ENCODE measurements at places on chromosomes 4 and X.

GRCh38 chr4:99664716-99665115 is 7.1 kb upstream of the C4orf54 start:
- no peak overlapping the region for H3K27ac ChIP-seq
- no peaks in the 10 kb centered on the region for H3K27me3 ChIP-seq
- no peak for DNase-seq

DNA sequence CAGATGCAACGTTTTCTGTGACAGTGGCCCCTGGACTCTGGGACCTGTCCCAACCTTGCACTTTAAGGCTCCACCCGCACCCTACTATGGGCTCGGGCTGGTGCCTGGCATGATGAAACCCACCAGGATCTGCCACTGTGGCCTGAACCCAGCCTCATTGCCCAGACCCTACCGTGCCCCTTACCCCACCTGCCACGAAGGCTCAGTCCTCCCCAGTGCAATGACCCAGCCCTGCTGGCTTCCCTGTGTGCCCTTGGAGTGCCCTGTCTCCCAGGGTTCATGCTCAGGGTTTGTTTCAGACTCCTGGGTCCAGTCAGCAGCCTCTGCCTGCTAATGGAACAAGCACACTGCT is 3.1 kb downstream of the UVSSA start:
- no peak for DNase-seq
- no peaks in the 10 kb centered on the region for H3K27me3 ChIP-seq
- no peak overlapping the region for H3K4me3 ChIP-seq

- no peaks in the 10 kb centered on the region for H3K4me1 ChIP-seq
- peak overlapping the region; percentile 85 for H3K27ac ChIP-seq
- H3K4me3 ChIP-seq = no peak overlapping the region
- no peaks in the 10 kb centered on the region for H3K27me3 ChIP-seq
- H3K36me3 ChIP-seq = no peaks in the 10 kb centered on the region
Measured at GRCh38 chr4:137543198-137543597, 10.9 kb upstream of the PCDH18 start.

GRCh38 chrX:95703696-95704095 is 980.9 kb upstream of the DIAPH2 start:
- H3K27ac ChIP-seq = no peak overlapping the region
- no peak for DNase-seq
- no peaks in the 10 kb centered on the region for H3K27me3 ChIP-seq
- no peaks in the 10 kb centered on the region for H3K4me1 ChIP-seq

- H3K4me1 ChIP-seq = no peaks in the 10 kb centered on the region
- no peak for DNase-seq
- no peak overlapping the region for H3K27ac ChIP-seq
- no peak overlapping the region for H3K4me3 ChIP-seq
- H3K36me3 ChIP-seq = no peaks in the 10 kb centered on the region
- no peaks in the 10 kb centered on the region for H3K27me3 ChIP-seq
Measured at GRCh38 chr4:149062997-149063396, 620.8 kb upstream of the NR3C2 start.

- no peak overlapping the region for H3K27ac ChIP-seq
- H3K4me3 ChIP-seq = no peak overlapping the region
- DNase-seq = no peak
- H3K36me3 ChIP-seq = no peaks in the 10 kb centered on the region
- no peaks in the 10 kb centered on the region for H3K27me3 ChIP-seq
Measured at GRCh38 chrX:71458866-71459265, 74.0 kb upstream of the OGT start.

GRCh38 chr4:180058691-180059215 is 2184.4 kb upstream of the TENM3 start:
- H3K27me3 ChIP-seq = no peaks in the 10 kb centered on the region
- no peak overlapping the region for H3K27ac ChIP-seq
- H3K4me3 ChIP-seq = peak overlapping the region; percentile 14
- DNase-seq = no peak

- no peaks in the 10 kb centered on the region for H3K36me3 ChIP-seq
- H3K4me3 ChIP-seq = no peak overlapping the region
- no peaks in the 10 kb centered on the region for H3K27me3 ChIP-seq
- no peak for DNase-seq
- no peak overlapping the region for H3K27ac ChIP-seq
Measured at GRCh38 chrX:30570505-30570904, 7.1 kb downstream of the TASL start.

GRCh38 chr4:2458546-2459491 is 10.1 kb upstream of the RNF4 start:
- no peaks in the 10 kb centered on the region for H3K36me3 ChIP-seq
- H3K27ac ChIP-seq = no peak overlapping the region
- H3K27me3 ChIP-seq = no peaks in the 10 kb centered on the region
- no peak for DNase-seq

GRCh38 chrX:44305921-44306320 is 37.6 kb downstream of the EFHC2 start:
- H3K36me3 ChIP-seq = no peaks in the 10 kb centered on the region
- no peaks in the 10 kb centered on the region for H3K27me3 ChIP-seq
- no peaks in the 10 kb centered on the region for H3K4me1 ChIP-seq

DNA sequence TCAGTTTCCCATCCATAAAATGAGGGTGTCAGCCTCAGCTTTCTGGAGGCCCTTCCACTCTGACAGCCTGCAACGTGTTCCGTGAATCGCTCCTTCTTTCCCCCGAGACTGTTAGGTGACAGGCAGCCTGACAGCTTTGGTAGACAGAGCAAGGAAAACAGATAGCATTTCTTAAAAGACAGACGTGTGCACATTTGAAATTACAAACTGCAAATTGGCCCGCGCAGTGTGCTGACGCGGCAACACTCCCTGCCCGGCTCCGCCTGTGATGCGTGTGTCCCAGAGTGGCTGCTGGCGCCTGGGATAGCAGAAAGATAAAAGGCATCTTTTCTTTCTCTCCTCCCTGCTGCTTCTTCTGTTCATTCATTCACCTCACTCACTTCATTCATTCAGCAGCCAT is 245.3 kb downstream of the AFAP1 start:
- no peak for DNase-seq
- H3K36me3 ChIP-seq = no peaks in the 10 kb centered on the region
- H3K27me3 ChIP-seq = no peaks in the 10 kb centered on the region
- no peaks in the 10 kb centered on the region for H3K4me1 ChIP-seq

DNA sequence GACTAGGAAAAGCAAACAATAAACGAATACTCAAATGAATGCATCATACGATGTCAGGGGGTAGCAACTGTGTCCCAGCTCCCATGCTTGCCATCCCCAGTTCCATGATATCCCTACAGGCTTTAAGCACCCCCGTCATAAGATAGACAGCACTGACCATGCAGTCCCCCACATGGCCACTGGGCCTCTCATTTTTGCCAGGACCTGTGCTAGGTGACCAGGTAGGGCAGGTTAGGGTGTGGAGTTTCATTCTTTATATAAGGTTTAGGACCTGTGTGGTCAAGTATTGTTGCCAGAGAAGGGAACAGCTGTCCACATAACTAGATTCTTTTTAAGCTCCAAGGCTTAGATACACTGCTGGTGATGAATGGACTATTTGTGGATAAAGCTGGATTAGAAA is 9.7 kb downstream of the PPEF2 start:
- H3K27ac ChIP-seq = no peak overlapping the region
- H3K4me1 ChIP-seq = no peaks in the 10 kb centered on the region
- H3K27me3 ChIP-seq = no peaks in the 10 kb centered on the region
- H3K4me3 ChIP-seq = no peak overlapping the region
- no peak for DNase-seq

DNA sequence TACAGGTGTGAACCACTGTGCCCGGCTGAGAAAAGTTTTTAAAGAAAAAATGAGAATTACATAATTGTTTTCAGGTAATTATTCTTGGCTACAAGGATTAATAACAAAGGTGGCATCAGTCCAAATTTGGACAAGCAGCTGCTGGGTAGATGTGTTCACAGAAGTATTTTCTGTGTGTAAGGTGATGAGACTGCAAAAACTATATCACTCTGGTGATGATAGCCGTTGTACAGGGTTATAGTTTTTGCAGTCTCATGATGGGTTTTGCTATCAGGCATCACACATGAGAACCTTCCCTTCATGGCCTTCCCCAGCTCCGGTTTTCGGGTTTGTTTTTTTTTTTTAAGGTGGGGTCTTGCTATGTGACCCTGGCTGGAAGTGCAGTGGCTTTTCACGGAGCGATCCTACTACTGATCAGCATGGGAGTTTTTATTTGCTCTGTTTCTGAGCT is 5.1 kb upstream of the SLC10A3 start:
- no peak overlapping the region for H3K4me3 ChIP-seq
- H3K36me3 ChIP-seq = no peaks in the 10 kb centered on the region
- DNase-seq = no peak
- H3K4me1 ChIP-seq = no peaks in the 10 kb centered on the region
- H3K27ac ChIP-seq = no peak overlapping the region

GRCh38 chrX:155009994-155010472 is 12.5 kb downstream of the F8 start:
- H3K27ac ChIP-seq = peak overlapping the region; percentile 8
- no peaks in the 10 kb centered on the region for H3K36me3 ChIP-seq
- no peak overlapping the region for H3K4me3 ChIP-seq
- H3K4me1 ChIP-seq = no peaks in the 10 kb centered on the region
- no peaks in the 10 kb centered on the region for H3K27me3 ChIP-seq

DNA sequence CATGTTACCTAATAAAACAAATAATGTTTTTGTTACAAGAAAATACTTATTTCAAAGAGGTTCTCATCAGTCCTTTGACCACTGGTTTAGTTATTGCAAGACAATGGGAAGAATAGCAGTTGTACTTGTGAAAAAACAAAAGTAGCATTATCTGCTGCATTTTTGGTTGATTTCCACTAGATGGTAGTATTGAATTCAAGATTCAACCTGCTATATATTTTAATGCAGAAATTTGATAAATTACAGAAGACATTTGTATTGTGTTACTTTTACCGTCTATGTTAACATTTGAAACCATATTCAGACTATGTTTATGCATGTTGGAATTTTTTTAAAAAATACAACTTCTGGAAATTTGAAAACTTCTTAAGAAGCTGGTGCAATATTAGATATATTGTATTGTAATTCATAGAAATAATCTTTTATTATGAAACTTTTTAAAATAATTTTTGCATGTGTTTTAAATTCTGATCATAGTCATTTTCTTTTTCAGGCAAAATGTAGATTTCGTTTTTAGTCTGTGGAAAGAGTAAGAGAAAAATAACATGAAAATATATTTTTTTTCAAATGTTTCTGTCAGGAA is 56.4 kb downstream of the SPCS3 start:
- no peak overlapping the region for H3K4me3 ChIP-seq
- H3K4me1 ChIP-seq = no peaks in the 10 kb centered on the region
- no peaks in the 10 kb centered on the region for H3K36me3 ChIP-seq
- no peak overlapping the region for H3K27ac ChIP-seq
- no peak for DNase-seq
- H3K27me3 ChIP-seq = no peaks in the 10 kb centered on the region

DNA sequence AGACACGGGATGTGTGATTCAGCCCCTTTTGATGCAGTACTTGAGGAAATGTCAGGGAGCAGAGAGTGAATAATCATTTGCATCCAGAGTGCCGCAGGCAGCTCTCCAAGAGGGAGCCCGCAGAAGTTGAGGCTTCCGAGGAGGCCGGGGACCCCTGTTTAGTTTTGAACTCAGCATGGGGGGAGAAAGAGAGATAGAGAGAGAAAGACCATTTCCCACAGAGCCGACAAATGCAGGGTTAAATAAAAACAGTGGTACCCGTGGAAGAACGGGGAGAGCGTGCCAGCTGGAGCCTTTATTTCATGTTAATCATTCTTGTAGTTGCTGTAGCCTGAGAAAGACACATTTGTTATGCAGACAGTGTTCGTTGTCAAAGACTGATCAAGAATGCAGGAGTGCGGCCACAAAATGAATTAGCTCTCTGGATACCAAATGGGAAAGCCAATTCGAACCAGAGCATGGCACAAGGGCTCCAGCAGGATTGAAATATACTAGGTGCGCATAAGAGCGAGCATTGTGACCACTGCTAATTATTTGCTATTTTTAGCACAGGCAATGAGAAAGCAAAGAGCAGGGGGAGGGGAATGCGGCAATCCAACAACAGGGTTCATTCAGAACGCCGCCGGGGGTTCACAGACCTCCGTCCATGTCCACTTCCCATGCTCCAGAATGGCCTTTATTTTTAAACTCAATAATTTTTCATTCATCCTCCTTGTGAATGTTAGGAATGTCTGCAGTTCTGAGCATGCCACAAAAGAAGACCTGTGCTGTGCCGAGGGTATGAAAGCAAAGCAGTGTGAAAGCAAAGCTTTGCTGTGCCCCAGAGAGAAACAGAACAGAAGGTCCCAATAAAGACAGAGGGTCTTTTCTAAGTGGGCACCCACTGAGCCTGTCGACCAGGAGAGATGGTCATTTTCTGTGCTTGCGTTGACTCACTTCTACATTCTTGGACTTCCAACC is 243.9 kb upstream of the VCX3A start:
- DNase-seq = no peak
- H3K4me3 ChIP-seq = no peak overlapping the region
- no peaks in the 10 kb centered on the region for H3K36me3 ChIP-seq
- no peak overlapping the region for H3K27ac ChIP-seq
- no peaks in the 10 kb centered on the region for H3K27me3 ChIP-seq

DNA sequence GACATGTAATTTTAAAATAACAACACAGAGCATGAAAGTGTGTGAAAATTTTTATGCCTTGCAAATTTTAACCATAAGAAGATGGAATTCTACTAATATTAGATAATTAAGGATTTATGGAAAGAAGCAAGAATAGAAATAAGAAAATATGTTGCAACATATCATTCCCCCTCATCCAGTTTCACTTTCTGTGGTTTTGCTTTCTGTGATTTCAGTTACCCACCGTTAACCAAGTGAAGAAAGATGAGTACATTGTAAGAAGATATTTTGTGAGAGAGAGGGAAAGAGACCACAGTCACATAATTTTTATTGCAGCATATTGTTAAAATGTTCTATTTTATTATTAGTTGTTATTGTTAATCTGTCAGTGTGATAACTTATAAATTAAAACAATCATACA is 77.9 kb downstream of the ADAM29 start:
- no peaks in the 10 kb centered on the region for H3K36me3 ChIP-seq
- H3K4me3 ChIP-seq = no peak overlapping the region
- H3K27ac ChIP-seq = no peak overlapping the region
- DNase-seq = no peak

GRCh38 chrX:72539822-72540221 is 32.8 kb downstream of the HDAC8 start:
- H3K36me3 ChIP-seq = no peaks in the 10 kb centered on the region
- H3K4me3 ChIP-seq = no peak overlapping the region
- no peak overlapping the region for H3K27ac ChIP-seq
- no peaks in the 10 kb centered on the region for H3K4me1 ChIP-seq
- no peaks in the 10 kb centered on the region for H3K27me3 ChIP-seq

GRCh38 chr4:81712714-81713113 is 241.0 kb upstream of the RASGEF1B start:
- no peak for DNase-seq
- H3K4me1 ChIP-seq = no peaks in the 10 kb centered on the region
- H3K4me3 ChIP-seq = no peak overlapping the region
- no peak overlapping the region for H3K27ac ChIP-seq
- H3K36me3 ChIP-seq = no peaks in the 10 kb centered on the region
- H3K27me3 ChIP-seq = no peaks in the 10 kb centered on the region

DNA sequence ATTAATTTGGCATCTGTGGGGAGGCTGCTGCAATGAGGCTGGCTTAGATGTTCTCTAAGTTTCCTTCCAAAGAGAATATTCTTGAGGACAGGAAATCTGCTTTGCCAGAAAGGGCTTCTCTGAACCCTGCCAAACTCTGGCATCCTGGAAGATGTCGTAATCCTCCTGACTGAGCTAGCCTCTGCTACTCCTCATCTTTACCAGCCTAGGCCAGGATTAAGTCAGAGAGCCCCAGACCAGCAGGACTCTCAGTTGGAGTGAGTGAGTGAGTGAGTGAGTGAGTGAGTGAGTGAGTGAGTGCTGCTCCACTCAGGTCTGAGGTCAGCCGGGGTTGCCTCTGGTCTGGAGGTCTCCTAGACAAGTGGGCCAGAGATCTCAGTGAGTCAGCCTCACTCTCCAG is 104.9 kb upstream of the SOD3 start:
- no peaks in the 10 kb centered on the region for H3K4me1 ChIP-seq
- H3K36me3 ChIP-seq = no peaks in the 10 kb centered on the region
- DNase-seq = no peak
- no peaks in the 10 kb centered on the region for H3K27me3 ChIP-seq
- H3K4me3 ChIP-seq = no peak overlapping the region
